ENCODE measurements at places on chromosomes 4 and X. TPM values are rescaled to one million over a fixed set of nuclear protein-coding genes. Genes with fewer than 3 reads are reported as not detected.

- no peak overlapping the region for H3K27ac ChIP-seq
- no peak for DNase-seq
- H3K4me1 ChIP-seq: no peaks in the 10 kb centered on the region
- H3K27me3 ChIP-seq: no peaks in the 10 kb centered on the region
Observed at GRCh38 chrX:17174671-17175070, 200.3 kb upstream of the NHS start.

- no peaks in the 10 kb centered on the region for H3K27me3 ChIP-seq
- no peaks in the 10 kb centered on the region for H3K36me3 ChIP-seq
- no peak for DNase-seq
Observed at GRCh38 chrX:38699121-38699520, 102.1 kb upstream of the MID1IP1 start.

Gene UBA1
- total RNA-seq: 246 TPM

Gene PPEF1
- not detected for total RNA-seq

- no peaks in the 10 kb centered on the region for H3K4me1 ChIP-seq
- peaks cover 1% of the 10 kb centered on the region for H3K27me3 ChIP-seq
- no peak overlapping the region for H3K4me3 ChIP-seq
Observed at GRCh38 chrX:70549429-70549828, 104.8 kb downstream of the DLG3 start.

- no peak overlapping the region for H3K27ac ChIP-seq
- H3K36me3 ChIP-seq: peaks cover 10% of the 10 kb centered on the region
- H3K4me3 ChIP-seq: no peak overlapping the region
- DNase-seq: no peak
- H3K27me3 ChIP-seq: no peaks in the 10 kb centered on the region
Observed at GRCh38 chr4:81454948-81455347, 16.8 kb downstream of the RASGEF1B start.

Gene ODAPH
- not detected for total RNA-seq

DNA sequence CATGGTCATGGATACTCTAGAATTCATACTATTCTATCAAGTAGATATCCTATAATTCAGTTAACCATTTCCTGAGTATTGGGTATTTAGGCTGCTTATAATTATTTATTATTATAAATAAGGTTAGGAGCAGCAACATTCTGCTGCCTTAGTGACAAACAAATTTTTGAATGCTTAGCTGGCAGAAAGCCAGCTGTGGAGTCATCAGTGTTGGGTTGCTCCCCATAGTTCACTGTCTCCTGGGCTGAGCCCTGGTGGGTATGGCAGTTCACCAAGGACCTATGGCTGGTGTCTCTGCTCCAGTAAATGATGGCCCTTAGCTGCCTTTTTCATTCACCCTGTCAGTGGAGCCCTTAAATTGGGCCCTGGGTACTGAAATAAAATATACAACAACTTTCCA is 61.8 kb downstream of the SMARCA5 start:
- no peaks in the 10 kb centered on the region for H3K27me3 ChIP-seq
- no peak overlapping the region for H3K27ac ChIP-seq
- H3K4me3 ChIP-seq: no peak overlapping the region
- no peaks in the 10 kb centered on the region for H3K4me1 ChIP-seq
- no peak for DNase-seq
- H3K36me3 ChIP-seq: no peaks in the 10 kb centered on the region

DNA sequence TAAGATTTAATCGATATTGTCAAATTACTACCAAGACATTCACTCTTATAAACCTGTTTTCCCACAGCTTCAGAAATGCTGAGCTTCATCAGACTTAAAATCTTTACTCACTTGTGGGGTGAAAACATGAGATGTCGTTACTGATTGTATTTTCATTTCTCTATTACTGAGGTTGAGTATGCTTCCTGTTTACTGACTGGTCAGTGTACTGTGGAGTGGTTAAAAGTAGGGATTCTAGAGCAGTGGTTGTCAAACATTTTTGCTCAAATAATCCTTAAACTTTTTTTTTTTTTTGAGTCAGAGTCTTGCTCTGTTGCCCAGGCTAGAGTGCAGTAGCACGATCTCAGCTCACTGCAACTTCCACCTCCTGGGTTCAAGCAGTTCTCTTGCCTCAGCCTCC is 50.3 kb downstream of the NSUN7 start:
- no peak overlapping the region for H3K4me3 ChIP-seq
- no peak overlapping the region for H3K27ac ChIP-seq
- H3K4me1 ChIP-seq: no peaks in the 10 kb centered on the region
- no peaks in the 10 kb centered on the region for H3K27me3 ChIP-seq
- no peaks in the 10 kb centered on the region for H3K36me3 ChIP-seq

Gene CLIC2
- not detected for total RNA-seq

GRCh38 chr4:1959104-1959384 is 49.7 kb downstream of the NELFA start:
- H3K27ac ChIP-seq: no peak overlapping the region
- H3K27me3 ChIP-seq: peaks cover 1% of the 10 kb centered on the region
- H3K36me3 ChIP-seq: peaks cover 45% of the 10 kb centered on the region
- no peak for DNase-seq
- H3K4me1 ChIP-seq: no peaks in the 10 kb centered on the region
- H3K4me3 ChIP-seq: peak overlapping the region; percentile 56

DNA sequence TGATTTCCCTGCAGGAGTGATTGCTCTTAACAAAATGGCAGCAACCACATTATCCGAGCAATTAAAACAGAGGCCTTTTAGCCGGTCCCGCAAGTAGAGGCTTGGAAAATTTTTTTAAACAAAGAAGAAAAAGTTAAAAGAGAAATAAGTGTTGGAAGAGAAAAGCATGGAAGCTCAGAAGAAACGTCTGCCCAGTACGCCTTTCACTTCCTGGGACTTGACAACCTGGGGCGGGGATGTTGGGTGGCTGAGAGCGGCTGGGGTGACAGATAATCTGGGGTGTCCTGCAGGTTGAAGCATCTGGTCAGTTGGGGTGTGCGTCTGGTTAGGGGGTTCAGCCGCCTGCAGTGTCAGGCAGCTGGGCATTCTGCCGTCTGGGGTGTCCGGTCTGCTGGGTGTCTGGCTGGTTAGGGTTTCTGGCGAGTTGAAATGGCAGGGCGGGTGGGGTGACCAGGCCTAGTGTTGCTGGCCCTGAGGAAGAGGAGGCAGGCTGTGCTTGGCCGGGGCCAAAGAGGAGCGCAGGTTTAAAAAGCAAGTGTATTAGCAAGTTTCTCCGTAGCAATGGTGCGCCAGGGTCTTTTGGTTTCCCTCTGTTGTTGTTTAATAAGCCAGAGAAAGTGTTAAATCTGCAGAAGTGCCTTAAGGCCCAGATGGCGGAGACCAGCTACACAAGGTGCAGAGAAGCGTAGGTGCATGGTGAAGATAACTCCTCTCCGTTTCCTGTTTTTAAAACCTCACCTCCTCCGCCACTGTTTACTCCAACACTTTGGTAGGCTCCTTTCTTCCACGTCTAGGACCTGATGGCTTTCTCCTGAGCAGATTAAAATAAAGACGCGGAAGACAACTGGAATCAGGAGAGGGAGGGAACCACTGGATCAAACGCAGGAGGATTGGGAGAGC is 5.6 kb downstream of the HAND2 start:
- peaks cover 52% of the 10 kb centered on the region for H3K4me1 ChIP-seq
- H3K27me3 ChIP-seq: peaks cover 62% of the 10 kb centered on the region
- no peak for DNase-seq
- peak overlapping the region; percentile 58 for H3K4me3 ChIP-seq
- peaks cover 8% of the 10 kb centered on the region for H3K36me3 ChIP-seq

DNA sequence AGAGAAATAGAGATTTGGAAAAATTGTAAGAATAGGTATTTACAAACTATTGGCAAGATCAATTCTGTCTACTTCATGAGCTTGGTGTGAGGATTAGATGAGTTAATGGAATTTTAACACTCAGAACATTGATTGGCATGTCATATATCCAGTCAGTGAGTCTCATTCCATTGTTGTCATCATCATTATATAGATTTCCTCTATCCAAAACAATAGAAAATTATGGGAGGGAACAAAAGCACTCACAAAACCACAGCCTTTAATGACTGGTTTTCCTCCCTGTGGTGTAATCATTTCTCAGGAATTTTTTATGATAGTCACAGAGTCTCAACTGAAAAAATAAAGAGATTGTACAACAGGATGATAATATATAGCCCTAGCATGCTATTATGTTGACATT is 21.1 kb downstream of the KLHL5 start:
- H3K27ac ChIP-seq: no peak overlapping the region
- H3K27me3 ChIP-seq: no peaks in the 10 kb centered on the region
- no peak for DNase-seq

Gene MAGEA2B
- 0.97 TPM for total RNA-seq

GRCh38 chr4:178275671-178276360 is 833.6 kb upstream of the AGA start:
- H3K27ac ChIP-seq: no peak overlapping the region
- H3K27me3 ChIP-seq: no peaks in the 10 kb centered on the region
- no peaks in the 10 kb centered on the region for H3K36me3 ChIP-seq
- DNase-seq: no peak

Gene NPY1R
- 2.6 TPM for total RNA-seq

Gene UNC5C
- total RNA-seq: 0.97 TPM

DNA sequence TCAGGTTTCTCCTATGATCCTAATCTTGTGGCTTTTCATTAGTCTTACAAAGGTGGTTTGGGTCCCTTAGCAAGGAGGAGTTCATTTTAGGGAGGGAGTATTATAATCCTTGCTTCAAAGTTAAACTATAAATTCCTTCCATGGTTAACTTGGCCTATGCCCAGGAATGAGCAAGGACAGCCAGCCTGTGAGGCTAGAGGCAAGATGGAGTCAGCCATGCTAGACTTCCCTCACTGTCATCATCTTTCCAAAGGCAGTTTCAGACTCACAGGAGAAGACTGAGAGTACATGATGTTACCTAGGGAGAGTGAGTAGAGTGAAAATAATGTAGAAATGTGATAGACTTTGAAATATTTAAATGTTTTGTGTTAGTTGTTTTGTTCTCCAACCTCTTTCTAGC is 192.3 kb downstream of the GPAT3 start:
- no peak overlapping the region for H3K4me3 ChIP-seq
- no peaks in the 10 kb centered on the region for H3K4me1 ChIP-seq
- DNase-seq: no peak
- H3K27me3 ChIP-seq: peaks cover 2% of the 10 kb centered on the region
- H3K36me3 ChIP-seq: no peaks in the 10 kb centered on the region

Gene SPINK2
- total RNA-seq: not detected

- no peaks in the 10 kb centered on the region for H3K27me3 ChIP-seq
- H3K27ac ChIP-seq: no peak overlapping the region
- peaks cover 3% of the 10 kb centered on the region for H3K36me3 ChIP-seq
- H3K4me1 ChIP-seq: peaks cover 3% of the 10 kb centered on the region
- H3K4me3 ChIP-seq: no peak overlapping the region
- DNase-seq: no peak
Observed at GRCh38 chr4:7381221-7381889, 53.4 kb downstream of the PSAPL1 start.

Gene ZAR1
- total RNA-seq: not detected

DNA sequence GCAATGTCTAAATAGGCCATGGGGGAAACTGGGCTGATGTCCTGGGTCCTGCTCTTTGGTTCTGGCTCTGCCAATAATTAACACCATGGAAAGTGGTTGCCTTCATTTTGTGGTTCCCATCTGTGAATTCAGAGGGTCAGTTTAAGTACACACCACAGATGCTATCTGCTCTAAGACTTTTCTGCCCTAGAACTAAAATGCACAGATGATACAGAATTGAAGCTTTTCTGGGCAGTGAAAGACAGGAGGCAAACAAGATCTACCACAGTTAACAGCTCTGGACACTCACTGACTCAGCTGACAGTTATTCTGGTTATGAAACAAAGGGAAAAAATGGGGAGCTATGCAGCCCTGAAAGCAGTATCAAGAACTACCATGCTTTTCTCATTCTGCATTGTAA is 37.3 kb downstream of the APBB2 start:
- H3K27me3 ChIP-seq: peaks cover 4% of the 10 kb centered on the region
- H3K36me3 ChIP-seq: peaks cover 5% of the 10 kb centered on the region
- no peak overlapping the region for H3K4me3 ChIP-seq
- peaks cover 22% of the 10 kb centered on the region for H3K4me1 ChIP-seq
- no peak for DNase-seq

Measured in endothelial cell (in vitro differentiated cells).